Fibroblast of skin of left biceps (primary cell): ENCODE measurements at places on chromosomes 2 and 18.
A peak's percentile ranks its signal among the peaks of the same experiment; 100 is the strongest.

- no peak for DNase-seq
Measured at GRCh38 chr2:186503827-186504606, 18.0 kb downstream of the ZC3H15 start.

- no peak for DNase-seq
Measured at GRCh38 chr18:4196351-4196750, 258.8 kb downstream of the DLGAP1 start.

DNA sequence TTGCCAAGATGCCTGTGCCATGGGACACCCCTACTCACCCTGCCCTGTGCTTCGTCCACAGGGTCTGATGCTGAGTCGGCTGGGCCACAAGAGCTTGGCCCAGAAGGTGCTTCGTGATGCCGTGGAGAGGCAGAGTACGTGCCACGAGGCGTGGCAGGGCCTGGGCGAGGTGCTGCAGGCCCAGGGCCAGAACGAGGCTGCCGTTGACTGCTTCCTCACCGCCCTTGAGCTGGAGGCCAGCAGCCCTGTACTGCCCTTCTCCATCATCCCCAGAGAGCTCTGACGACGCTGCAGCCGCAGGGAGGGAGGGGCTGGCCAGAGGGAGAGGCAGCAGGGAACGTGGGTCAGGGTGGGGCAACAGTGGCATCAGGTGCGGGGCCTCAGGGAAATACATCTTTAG, 81.5 kb downstream of the STPG4 start:
- no peak for DNase-seq

DNA sequence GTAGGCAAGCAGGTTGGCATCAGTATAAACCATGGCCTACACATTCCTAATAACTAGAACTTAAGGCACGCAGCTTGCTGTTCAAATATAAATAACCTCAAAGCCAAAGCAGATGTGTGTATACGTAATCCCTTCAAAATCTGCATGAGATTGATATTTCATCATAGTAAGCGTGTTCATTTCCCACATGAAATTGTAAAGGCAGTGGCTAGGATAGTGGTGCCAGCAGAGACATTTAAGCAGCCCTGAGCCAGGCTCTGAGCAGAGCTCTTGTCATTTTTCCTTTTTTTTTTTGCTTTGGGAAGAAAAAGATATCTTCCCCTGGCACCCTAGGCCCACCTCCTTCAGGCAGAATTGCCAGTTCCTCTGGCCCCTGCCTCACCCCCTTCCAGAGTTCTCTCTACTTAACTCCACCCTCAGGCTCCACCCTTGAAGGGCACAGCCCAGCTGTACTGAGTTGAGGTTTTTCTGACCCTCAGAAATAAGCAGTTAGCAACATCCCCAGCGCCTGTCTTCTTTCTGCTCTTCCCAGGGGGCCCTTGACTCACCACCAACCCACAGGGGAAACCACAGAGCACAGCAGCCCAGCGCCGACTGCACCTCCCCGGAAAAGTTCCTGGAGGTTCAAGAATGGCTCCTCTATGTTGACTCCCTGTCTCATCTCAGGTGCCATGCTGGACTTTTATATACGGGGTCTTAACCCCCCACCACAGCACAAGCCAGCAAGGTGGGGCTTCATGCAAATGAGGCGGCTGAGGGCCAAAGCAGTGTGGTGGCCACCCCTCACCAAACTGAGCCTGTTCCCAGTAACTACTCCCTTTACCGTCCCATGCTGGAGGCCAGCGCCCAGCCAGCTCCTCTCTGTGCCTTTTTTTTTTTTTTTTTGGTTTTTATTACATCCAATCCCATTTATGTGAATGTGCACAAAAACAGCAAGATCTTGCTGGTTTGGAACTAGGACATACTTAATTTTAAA, 84.7 kb downstream of the EHD3 start:
- DNase-seq, result peak; percentile 57

- DNase-seq, result peak; percentile 7
Measured at GRCh38 chr18:5417342-5417741, 121.8 kb upstream of the ZBTB14 start.

- no peak for DNase-seq
Measured at GRCh38 chr2:240991378-240992263, 6.8 kb upstream of the SNED1 start.

DNA sequence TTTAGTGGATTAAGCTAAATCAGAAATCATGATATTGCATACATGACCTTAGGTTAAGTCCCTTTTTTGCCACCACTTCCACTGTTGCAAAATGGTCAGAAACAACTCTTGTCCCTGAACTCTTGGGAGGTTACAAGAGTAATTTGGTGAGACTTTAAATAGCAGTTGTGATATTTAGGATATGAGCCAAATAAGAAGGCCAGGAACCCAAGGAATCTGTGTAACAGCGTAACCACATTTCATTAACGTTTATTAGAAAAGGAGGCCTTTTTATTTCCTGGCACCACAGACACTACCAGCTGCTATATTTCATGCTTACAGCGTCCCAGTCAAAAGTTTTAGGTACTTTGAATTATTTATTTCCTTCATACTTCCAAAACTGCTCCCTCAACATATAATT, 268.0 kb downstream of the GPD2 start:
- DNase-seq, result no peak

GRCh38 chr2:143333168-143333791, 204.1 kb downstream of the ARHGAP15 start:
- DNase-seq, result no peak

GRCh38 chr2:27627963-27628766, 647 bp downstream of the CCDC121 start:
- DNase-seq, result peak; percentile 42

- DNase-seq, result no peak
Measured at GRCh38 chr2:113720167-113720566, 36.3 kb downstream of the SLC35F5 start.

- DNase-seq, result no peak
Measured at GRCh38 chr2:1233281-1233680, 180.0 kb upstream of the TPO start.

DNA sequence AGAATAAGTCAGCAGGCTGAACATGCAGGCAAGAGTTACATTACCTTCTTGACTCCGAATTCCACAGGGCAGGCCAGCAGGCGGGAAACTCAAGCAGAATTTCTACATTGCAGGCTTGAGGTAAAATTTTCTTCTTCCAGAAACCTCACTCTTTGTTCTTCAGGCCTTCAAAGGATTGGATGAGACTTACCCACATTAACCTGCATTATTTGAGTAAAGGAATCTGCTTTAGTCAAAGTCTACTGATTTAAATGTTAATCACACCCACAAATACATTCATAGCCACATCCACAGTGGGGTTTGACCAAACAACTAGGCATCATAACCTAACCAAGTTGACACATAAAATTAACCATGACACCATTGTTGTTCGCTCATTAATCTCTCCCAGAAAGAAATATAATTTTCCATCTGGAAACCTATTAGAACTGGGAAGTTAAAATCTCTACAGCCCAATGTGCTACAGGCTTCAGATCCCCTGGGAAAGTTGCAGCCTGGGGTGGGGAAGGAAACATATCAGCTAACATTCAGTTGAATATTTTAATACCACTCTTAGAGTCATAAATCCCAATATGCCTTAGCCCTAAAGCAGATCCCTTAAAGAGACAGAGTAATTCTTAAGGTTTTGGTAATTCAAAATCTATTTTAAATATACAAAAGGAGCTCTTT, 468.2 kb upstream of the TNP1 start:
- DNase-seq, result no peak

DNA sequence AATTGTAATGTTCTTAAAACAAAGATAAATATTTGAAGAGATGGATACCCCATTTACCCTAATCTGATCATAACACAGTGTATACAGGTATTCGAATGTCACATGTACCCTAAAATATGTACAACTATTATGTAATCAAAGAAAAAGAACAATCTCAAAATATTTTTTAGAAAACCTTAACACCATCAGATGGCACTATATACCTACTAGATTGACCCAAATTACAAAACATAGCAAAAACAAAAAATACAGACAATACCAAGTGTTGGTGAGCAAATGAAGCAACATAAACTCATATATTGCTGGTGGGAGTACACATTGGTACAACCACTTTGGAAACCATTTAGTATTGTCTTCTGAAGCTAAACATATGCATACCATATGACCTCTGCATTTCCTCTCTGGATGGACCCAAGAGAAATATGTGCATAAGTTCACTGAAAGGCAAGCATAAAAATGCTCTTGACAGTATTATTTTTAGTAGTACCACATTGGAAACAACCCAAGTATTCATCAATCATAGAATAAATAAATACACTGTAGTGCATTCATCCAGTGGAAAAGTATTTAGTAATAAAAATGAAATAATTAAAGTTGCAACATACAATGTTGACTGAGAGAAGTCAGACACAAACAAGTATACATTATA, 55.8 kb downstream of the GDF7 start:
- no peak for DNase-seq

- no peak for DNase-seq
Measured at GRCh38 chr2:33086400-33087015, 139.8 kb downstream of the LTBP1 start.

DNA sequence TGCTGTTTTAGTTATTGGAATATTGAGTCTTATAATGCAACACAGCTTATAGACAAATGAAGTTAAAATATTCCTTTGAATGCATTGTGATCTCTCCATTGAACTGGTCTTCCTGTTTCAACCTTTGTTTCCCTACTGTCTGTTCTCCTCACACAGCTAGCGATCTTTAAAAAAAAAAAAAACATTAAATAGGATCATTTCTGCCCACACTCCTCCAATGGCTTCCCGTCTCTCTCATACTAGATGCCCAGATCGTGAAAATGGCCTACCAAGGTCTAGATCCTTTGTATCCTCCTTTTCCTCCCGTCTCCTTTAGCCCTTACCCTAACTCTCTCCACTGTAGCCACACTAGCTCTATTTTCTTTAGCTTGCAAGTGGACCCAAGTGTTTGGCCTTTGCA, 2.4 kb downstream of the FAM171B start:
- no peak for DNase-seq

DNA sequence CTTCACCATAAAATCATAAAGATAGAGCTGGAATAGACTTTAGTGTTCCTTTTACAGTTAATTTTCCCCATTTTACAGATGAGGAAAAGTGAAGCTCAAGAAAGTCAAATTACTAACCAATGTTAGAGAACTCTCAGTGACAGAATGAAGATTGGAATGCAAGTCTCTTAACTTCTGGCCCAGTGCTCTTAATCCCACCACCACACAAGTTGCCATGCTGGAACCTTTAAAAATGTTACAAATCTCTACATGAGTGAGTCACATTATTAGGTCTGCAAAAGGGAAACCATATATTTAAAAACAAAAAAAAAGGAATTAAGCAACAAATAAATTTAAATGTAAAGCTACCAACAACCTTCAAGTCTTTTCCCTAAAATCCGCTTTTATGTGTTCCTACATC, 3.5 kb downstream of the NCKAP1 start:
- DNase-seq, result peak; percentile 31

DNA sequence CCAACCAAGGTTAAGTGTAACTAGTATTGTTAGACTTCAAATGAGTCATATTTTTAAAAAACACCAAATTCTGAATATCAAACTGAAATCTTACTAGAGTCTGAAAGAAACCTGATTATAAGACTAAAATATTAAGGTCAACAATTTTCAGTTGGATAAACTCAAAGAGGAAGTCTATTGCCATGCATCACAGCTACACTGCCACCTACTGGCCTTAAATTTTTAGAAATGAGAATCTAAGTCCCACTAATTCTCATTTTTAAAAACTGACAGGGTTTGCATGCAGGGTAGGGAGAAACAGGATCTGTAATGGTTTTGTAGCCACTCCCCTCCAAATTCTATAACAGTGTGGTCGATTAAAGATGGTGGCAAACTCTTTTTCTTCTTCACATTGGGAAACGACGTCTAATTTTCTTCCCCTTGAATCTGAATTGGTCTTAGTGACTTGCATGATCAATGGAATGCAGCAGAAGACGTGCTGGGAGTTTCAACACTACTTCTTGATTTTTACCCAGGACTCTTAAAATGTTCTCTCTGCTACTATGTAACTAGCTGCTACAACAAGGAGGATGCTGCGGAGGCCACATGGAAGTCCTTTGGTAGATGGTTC, 176.1 kb upstream of the SESTD1 start:
- no peak for DNase-seq

GRCh38 chr18:61702007-61702406, 190.8 kb downstream of the RNF152 start:
- DNase-seq, result peak; percentile 36

GRCh38 chr2:137210039-137210438, 444.7 kb downstream of the THSD7B start:
- no peak for DNase-seq

DNA sequence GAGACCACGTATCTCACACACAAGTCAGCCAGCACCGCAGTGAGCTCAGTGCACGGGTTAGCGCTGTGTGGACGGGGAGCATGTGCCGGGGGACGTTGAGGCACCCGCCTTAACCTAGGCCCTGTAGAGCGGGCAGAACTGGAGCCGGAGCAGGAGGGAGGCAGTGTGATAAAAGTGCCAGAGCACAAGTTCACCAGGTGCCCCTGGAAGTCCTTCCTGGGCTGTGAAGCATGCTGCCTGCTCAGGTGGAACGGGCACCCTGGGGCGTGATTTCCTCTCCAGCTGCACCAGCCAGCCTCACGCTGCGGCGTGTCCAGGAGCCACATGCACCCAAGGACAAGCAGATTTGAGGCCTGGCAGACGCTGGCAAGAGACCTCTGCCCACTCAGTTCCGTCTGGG, 50.3 kb downstream of the ITGB1BP1 start:
- no peak for DNase-seq

DNA sequence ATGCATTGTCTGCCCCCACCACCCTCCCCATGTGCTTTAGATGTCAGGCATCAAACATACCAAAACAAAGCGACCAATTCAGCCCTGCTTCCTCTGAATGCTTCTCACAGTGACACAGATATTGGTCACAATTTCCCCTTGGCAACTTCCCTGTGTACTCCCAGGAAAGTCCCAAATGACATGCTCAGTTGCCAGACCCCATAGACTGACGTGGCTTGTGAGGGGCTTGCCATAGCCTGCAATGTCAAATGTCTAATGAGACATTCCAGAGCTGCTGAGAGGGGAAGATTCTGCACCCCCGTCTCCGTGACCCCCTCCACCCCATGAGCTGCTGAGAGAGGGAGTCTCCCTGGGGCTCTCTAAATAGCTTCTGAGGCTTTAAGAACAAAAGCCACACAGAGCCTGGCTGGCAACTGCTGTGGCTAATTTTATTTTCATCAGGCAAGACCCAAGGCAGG, 47.3 kb downstream of the RFTN2 start:
- DNase-seq, result no peak

DNA sequence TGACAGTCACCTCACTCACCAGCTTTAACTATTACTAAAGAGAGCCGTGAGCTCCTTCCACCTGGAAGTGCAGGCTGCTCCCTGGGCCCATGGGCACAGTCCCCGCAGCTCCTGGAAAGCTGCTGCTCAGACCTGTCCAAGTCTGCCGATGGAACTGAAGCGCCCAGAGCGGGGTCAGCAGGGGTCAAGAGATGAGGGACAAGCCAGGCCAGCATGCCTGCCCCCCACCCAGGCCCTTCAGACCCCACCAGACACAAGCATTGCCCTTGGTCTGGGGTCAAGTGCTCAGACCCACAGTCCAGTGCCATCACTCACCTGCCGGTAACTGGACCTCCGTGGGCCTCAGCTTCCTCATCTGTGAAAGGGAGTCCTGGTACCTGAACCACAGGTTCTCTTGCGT, 59.9 kb downstream of the BIN1 start:
- no peak for DNase-seq
